ENCODE measurements at places on chromosomes 1 and 21.

DNA sequence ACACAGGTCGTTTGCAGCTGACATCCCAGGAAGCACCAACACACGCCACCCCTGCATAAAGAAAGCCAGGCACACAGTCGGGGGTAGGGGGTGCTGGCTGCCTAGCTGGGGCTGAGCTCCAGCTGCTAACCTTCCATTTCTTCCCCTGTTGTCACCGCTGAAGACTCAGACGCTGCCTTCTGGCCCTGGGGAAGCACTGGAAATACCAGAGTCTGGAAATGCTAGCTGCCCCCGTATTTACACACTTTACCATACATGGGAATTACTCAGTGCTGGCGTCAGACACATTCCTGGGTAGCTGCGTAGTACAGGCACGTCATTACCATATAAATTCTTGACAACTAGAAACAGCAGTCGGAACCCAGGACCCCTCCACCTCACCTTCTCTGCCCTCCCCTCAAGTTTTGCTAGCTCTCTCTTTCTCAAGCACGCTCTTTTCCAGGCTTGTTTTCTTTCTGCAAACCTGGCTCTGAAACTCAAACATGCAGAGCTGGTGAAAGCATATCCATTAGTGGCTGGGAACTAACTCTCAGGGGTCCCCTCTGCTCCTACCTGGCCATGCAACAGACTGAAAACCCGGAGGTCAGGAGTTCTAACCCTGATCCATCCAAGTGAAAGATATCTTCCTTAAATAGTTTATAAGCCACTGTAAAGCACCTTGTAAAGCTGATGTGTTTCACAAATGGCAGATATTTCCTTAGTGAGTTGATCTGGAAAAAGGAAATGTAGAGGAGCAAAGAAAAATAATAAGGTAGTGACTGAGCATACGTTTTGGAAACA lies 3.3 kb downstream of the CSRP1 start:
- DNase-seq, result no peak

DNA sequence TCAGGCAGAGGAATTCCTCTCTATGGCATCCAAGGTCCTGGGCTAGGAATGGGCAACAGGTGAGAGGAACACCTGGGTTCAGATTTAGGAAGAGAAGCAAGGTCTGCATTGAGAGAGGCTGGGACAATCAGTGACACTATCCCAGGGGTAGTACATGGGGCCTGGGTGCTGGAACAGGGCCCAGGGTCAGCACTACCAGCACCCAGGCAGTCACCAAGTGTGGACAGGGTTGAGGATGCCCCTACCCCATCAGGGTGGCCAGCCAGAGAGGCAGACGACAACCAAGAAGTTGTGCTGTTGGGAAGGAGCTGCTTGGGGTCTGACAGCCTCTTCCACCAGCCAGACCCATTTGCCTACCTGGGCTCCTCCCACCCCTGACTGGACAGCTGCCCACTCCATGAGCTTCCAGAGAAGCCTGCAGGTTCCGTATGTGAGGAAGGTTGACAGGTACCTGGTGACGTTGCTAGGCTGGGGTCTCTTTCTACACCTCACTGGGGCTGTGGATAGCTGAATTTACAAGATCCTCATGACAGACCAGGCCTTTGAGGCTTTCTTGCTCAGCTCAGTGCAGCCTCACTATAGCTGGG lies 13.9 kb downstream of the CYP4A11 start:
- DNase-seq, result no peak

- no peak for DNase-seq
Observed at GRCh38 chr1:100616121-100616621, 78.2 kb downstream of the GPR88 start.

GRCh38 chr1:107477233-107477632 lies 336.4 kb downstream of the NTNG1 start:
- DNase-seq, result no peak

- no peak for DNase-seq
Observed at GRCh38 chr1:9417695-9418094, 121.6 kb upstream of the SLC25A33 start.

DNA sequence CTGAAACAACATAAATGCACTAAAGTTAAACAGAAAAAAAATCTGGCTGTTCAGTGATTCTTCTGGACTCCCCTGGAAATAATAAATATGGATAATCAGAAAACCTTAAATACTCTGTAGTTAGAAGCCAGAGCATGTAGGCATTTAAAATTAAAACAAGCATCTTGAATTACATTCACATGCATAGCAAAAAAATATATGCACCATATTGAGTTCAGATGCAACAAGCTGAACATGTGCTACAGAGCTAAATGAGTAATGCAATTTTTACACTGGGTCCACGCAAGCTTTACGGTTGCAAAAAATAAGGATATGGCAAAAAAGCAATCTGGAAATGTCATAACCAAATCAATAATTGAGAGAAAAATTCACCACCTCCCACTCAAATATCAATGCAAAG lies 11.5 kb upstream of the KCNT2 start:
- no peak for DNase-seq

- no peak for DNase-seq
Observed at GRCh38 chr1:181044449-181044966, 10.7 kb downstream of the MR1 start.

- no peak for DNase-seq
Observed at GRCh38 chr21:20169812-20170576, 828.2 kb upstream of the NCAM2 start.

DNA sequence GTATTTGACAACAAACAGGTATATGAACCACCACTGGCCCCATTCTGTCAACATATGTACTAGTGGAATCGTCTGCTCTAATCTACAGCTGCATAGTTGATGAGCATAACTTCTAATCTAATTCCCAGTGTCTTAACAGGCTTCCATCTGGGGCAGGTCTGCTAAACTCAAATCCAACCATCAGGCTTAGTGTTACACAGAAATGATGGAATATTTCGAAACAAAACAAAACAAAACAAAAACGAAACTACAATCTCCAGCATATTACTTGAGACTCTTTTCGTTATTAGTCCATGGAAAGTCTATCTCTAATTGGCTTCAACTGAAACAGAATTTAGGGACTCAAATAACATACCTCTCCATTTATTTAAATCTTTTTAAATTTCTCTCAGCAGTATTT lies 37.6 kb downstream of the DIPK1A start:
- no peak for DNase-seq

DNA sequence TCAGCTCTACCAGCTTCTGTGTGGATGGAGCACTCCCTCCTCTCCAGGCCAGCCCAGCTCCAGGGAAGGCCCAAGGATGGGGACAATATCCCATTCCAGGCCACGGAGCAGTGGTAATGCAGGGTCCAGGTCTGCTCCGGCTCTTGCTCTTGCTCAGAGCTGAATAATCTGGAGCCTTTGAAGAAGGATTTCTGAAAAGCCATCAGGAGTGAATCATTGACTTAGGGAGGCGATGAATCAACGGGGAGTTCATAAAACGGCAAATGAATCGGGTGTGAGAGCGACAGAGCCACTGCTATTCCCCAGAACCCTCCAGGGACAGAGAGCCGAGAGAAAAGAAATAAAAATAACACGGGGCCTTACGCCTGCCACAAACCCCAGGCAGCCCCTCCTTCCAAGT lies 7.7 kb downstream of the POU3F1 start:
- DNase-seq, result no peak

- DNase-seq, result no peak
Observed at GRCh38 chr1:23392125-23392855, 22.7 kb upstream of the ZNF436 start.
